SJSA1 (cell line): ENCODE measurements at places on chromosomes 11 and 22. TPM values are rescaled to one million over a fixed set of nuclear protein-coding genes. Genes with fewer than 3 reads are reported as not detected.

Gene ABCG4
- total RNA-seq = 0.05 TPM in 1 of 2 replicates, not detected in the other

Gene TOLLIP
- total RNA-seq = 18.8 and 19.3 TPM in 2 replicates

Gene OR5D14
- not detected in 2 replicates for total RNA-seq

DNA sequence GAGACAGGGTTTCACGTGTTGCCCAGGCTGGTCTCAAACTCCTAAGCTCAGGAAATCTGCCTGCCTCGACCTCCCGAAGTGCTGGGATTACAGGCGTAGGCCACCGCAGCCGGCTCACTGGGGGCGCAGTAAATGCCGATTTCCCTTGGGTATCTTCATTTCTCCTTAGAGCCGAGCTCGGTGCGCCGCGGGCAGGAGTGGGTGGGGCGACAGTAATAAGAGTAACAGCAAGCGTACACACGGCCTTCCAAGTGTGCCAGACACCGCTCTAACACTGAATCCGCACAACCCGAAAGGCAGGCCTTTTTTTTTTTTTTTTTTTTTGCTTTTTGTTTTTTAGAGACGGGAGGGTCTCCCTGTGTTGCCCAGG is 500 bp upstream of the ADSL start:
- peak; percentile 57 for DNase-seq

DNA sequence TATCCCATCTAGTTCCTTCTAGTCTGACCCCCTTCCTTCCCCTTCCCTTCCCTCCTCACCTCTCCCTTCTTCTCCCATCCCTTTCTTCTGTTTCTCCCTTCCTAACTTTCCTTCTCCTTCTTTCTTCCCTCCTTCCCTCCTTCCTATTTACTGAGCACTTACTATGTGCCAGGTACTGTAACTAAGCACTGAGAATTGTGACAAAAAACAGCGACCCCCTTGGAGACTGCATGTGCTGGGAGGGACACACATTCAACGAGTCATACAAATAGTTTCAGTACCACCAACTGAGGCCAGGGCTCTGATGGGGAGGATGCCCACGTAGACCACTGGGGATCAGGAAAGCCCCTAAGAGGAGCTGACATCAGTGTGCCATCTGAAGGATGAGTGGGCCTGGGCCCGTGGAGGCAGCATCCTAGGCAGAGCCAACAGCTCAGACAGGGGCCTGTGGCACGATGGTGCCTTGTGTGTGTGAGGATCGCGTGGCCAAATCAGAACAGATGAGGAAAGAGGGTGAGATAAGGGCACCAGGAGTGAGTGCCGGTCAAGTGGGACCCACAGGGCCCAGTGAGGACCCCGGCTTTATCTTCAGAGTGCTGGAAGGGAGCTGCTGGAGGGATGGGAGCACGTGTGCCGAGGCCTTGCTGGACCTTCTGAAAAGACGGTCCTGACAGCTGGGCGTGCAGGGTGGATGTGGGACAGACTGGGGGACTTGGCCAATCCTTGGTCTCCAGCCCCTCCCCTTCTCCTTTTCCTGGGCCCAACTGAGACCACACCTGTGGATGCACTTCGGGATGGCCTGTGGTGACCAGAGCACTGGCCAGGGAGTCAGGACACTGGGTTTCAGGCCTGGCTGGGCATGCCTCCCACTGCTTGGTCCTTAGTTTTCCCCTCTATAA is 38.4 kb upstream of the CRYBB3 start:
- DNase-seq = no peak

DNA sequence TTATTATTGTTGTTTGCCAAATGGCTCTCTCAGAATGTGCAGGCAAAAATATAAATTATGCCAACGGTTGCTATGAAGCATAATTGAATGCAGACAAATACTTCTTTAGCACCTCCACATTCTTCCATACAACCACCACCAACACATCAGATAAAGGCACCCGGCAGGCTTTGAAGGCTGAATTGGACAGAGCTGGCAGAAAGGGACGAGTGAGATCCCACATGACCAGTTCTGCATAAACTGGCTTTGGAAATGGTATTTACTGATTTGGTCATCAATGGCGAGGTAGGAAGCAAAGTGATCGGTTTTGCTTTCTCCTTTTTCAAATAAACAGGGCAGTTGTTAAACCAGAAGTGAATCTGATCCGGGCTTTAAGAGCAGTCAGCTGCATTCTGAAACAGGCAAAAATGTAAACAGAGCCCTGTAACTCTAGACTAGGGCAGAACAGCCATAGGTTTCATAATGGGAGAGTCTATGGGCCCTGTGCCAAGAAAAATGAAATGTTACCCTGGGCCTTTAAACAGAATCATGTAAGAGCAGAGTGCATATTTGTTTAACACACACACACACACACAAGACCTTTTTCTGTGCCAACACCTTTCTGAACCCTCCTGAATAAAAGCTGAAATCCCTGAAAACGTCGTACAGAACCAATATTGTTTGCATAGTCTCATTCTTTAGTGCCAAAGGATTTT is 97.7 kb downstream of the MPPED2 start:
- DNase-seq = peak; percentile 2
